ENCODE measurements at places on chromosomes 12 and 14.

DNA sequence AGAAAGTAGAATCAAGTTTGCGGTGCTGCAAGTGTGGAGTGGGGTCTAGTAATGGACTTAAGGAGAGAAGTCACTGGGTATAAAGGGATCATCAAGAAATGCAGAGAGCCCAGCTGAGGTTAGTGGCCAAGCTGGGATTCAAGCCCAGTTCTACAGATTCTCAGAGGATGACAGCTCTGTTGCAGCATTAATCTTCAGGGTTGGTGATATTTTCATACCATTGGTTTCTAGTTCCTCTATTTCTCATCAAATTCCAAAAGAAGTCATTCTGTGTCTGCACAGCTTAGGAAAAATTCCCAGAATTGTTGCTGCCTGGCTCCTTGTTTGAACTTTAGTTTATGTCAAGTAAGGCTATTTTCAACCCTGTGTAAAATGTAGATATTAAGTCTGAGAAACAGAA lies 169.5 kb upstream of the NTF3 start:
- DNase-seq = no peak

DNA sequence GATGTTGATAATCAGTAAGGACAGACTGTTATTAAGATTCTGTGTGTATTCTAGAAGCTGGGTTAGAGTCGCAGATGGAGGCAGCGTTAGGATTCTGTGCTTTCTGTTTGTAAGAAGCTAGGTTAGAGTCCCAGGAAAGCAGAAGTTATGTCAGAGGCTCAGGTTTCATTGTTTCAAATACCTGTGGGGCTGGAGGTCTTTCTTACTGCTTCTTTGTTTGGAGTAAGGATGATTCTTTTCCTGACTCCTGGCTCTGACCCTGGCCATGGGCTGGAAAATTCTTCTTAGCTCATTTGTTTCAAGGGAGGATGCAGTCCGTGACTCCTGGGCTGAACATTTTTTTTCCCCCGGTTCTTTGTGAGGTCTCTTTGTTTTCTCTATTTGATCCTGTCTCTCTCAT lies 5.2 kb downstream of the MUCL1 start:
- DNase-seq = no peak

DNA sequence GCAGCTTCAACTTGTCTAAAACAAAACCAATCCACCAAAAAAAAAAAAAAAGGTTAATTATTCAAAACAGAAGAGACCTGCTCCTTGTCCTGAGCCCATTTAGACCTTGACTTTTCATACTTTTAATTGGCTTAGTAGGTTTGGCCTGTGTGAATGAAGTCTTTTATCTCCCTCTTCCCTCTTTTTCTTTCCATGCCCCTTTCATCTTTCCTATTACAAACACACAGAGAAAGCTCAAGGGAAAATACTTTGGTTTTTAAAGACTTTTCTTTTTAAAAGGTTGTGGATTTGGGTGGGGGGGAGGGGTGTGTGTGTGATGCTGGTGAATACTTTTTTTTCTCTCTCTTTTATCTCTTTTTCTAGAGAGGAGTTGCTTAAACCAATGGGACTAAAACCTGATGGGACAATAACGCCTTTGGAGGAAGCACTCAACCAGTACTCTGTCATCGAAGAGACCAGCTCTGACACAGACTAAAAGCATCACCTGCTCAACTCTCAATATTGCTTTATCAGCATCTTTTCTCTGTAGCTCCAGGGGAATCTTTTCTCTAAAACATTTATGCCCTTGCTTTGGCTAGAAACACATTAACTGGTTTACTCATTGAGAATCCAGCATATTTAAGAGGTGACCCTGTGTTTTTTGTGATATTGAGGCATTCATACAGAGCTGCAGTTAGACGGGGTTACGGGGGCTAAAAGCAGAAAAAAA lies 70.0 kb upstream of the TMEM263 start:
- DNase-seq = no peak

GRCh38 chr12:19833775-19834501 lies 394.6 kb downstream of the AEBP2 start:
- no peak for DNase-seq

- DNase-seq = no peak
Measured at GRCh38 chr14:29893989-29894388, 33.7 kb downstream of the PRKD1 start.

DNA sequence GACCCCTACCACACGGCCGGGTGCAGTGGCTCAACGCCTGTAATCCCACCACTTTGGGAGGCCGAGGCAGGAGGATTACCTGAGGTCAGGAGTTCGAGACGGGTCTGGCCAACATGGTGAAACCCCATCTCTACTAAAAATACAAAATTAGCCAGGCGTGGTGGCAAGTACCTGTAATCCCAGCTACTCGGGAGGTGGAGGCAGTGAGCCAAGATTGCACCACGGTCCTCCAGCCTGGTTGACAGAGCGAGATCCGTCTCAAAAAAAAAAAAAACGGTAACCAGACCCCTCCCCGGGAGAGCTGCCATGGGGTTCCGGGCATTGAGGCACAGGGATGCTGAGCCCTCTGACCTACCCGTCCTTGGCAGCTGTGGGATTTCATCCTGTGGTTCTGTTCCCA lies 21.8 kb downstream of the BCL7A start:
- no peak for DNase-seq

- DNase-seq = no peak
Measured at GRCh38 chr12:117643971-117644370, 282.5 kb upstream of the NOS1 start.

- no peak for DNase-seq
Measured at GRCh38 chr14:102902523-102903247, 19.8 kb upstream of the AMN start.

- no peak for DNase-seq
Measured at GRCh38 chr12:131378176-131378842, 332.6 kb upstream of the SFSWAP start.

DNA sequence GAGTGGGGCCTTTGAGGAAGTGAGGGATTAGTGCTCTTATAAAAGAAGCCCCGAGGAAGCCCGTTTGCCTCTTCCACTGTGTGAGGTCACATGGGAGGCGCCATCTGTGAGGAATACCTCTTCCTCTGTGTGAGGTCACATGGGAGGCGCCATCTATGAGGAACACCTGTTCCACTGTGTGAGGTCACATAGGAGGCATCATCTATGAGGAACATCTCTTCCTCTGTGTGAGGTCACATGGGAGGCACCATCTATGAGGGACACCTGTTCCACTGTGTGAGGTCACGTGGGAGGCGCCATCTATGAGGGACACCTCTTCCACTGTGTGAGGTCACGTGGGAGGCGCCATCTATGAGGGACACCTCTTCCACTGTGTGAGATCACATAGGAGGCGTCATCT lies 69.7 kb downstream of the SLC24A4 start:
- DNase-seq = no peak

DNA sequence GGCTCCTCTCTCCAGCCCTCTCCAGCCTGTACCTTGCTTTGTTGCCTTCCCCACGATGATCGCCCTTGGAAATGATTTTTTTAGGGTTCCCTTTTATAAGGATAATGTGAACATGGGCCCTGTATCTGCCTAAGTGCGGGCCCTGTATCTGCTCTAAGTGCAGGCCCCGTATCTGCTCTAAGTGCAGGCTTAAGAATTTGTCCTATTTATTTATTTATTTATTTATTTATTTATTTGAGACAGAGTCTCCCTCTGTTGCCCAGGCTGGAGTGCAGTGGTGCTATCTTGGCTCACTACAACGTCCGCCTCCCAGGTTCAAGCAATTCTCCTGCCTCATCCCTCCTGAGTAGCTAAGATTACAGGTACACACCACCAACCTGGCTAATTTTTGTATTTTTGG lies 22.5 kb downstream of the GALNT16 start:
- no peak for DNase-seq

DNA sequence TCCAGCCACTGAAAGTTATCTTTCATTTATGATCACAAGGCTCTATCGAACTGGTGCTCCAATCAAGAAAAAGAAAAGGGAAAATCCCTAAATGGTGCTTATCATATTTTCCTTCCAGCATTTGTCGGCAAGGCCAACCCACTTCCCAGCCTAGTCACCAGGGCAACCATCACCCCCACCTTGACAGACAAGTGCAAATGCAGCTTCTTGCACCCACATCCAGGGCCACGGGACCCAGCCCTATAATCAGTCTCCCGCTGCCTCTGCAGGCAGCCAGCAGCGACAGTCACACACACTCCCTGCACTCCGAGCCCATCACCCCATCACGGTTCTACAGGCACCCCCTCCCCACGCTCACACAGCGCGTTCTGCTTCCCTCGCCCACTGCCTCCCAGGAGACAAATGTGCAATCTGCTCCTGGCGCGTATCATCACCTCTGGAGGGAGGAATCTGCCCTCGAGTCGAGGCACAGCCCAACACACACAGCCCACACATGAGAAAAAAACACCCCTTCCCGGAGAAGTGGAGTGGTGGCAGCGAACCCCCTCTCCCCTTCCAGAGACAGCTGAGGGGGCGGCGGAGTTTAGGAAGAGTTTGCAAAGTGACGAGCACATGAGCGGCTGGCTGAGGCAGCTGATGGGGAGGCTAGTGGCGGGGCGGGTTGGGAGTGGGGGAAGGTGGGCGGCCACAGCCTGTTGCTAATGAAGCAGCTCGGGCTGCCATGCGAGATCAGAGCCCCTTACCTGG lies 9.3 kb upstream of the PPP4R4 start:
- DNase-seq = no peak

GRCh38 chr14:56807386-56808109 lies 2.7 kb downstream of the OTX2 start:
- DNase-seq = no peak

DNA sequence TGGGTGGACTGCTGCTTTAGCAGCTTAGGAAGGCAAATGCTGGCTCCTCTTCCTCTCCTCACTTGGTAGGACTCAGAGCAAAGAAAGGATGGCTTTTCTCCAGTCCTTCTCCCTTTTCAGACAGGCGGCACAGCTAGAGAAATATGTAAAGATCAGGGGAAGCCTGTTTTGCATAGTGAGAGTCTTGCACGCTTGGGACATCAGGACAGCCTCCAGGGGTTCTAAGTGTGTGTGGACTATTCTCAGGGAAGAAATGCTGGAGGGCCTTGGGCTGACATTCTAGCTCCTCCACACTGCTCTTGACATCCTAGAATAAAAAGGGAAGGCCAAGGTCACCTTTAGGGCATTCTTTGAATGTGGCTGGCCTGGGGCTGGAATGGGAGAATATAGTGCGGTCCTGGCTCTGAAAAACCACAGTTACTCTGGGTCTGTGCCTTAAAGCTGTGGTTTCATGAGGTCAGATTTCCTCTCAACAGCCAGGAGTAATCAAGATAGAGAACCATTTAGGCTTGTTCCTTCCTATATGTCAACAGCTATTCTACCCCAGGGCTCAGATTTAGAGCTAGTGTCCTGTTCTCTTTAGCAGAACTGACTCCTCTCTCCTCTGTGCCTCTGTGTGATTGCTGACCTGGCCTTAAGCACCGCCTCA lies 24.3 kb downstream of the CMA1 start:
- no peak for DNase-seq

- no peak for DNase-seq
Measured at GRCh38 chr12:24864796-24865125, 84.1 kb downstream of the BCAT1 start.

- no peak for DNase-seq
Measured at GRCh38 chr12:86081843-86082242, 174.3 kb downstream of the MGAT4C start.

DNA sequence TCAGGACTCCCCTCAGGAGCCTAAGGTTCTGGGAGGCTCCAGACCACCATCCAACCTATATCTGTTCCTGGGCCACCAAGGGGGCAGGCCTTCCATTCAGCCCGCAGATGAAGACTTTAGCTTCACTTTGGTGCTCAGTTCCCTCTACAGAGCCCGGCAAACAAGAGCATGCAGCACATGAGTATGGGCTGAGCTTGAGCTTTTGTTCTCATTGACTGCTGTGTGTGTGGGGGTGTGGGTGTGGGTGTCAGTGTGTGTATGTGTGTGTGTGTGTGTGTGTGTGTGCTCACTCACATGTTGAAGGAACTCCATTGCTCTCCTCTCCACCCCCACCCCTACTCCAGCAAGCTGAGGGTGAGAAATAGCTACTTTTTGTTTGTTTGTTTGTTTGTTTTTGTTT lies 219.1 kb downstream of the ZFP36L1 start:
- DNase-seq = no peak

DNA sequence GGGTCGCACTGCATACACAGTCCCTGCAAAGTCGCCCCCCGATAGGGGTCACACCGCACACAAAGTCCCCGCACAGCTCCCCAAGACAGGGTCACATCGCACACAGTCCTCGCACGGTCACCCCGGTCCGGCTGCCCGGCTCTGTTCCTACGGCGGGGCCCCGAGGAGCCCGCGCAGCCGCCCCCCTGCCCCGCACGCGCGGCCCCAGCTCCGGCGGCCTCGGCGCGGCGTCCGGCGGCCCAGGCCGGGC lies 300 bp downstream of the SSH1 start:
- DNase-seq = no peak

DNA sequence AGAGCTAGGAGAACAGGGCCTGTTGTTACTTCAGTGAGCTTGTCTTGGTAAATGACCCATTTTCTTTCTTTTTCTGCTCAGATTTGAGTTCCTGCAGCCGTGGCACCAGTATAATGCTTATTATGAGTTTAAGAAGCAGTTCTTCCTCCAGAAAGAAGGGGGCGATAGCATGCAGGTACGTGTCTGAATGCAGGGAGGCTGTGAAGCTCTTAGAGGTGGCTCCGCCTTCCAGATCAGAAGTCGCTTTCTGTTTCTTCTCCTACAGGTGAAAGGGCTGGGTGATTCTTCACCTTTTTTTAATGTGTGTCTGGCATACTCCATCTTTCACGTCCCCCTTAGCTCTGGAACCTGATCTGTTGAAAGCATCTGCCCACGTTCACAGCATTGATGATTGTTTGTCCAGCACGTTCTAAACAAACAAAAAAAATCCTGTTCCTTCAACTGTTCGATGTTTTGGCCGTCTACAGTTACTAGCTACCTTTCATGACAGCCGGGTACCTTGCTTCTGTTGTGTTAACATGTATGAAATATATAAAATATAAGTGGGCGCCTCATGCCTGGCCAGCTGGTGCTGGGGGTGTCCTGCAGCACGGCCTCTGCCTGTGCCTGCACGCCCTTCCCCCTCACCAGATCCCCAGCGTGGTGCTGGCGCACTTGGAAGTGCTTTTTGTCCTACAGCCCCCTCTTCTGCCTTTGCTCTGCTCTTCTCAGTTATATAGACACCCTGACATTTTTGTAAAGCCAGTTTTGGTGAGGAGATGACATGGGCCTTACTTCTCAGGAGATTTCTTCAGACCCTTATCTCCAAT lies 44.6 kb downstream of the SFSWAP start:
- no peak for DNase-seq

- no peak for DNase-seq
Measured at GRCh38 chr14:68367536-68367935, 425.3 kb downstream of the ZFP36L1 start.

- no peak for DNase-seq
Measured at GRCh38 chr12:14393751-14394150, 28.3 kb downstream of the ATF7IP start.

DNA sequence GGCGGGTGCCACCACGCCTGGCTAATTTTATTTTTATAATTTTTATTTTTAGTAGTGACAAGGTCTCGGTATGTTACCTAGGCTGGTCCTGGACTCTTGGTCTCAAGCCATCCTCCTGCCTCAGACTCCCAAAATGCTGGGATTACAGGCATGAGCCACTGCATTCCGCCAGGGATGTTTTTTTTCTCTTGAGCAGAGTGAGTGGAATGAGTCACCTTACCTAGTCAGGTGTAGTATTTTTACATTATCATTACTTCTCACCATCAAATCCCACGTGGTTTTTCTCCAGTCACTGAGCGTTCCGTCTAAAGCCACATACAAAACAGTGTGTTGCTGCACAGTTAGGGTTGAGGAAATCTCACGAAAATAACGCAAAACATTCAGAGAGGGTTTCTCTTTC lies 870 bp upstream of the TBPL2 start:
- no peak for DNase-seq
